ENCODE measurements at places on chromosomes 6 and 20. TPM values are rescaled to one million over a fixed set of nuclear protein-coding genes. Genes with fewer than 3 reads are reported as not detected.

MRPS26 gene
- 27.1 TPM for total RNA-seq

PTPN1 gene
- 67.9 TPM for total RNA-seq

RFX6 gene
- total RNA-seq, result not detected

LPIN3 gene
- total RNA-seq, result 0.35 TPM

ARMH2 gene
- 4.3 TPM for total RNA-seq

RSPO3 gene
- not detected for total RNA-seq

HLA-DQB2 gene
- not detected for total RNA-seq

LMBRD1 gene
- total RNA-seq, result 41.5 TPM
